ENCODE measurements at places on chromosomes 11 and 22.

- no peak for DNase-seq
These were observed 3.1 kb upstream of the EXPH5 start for GRCh38 chr11:108596701-108597100.

- peak; percentile 23 for DNase-seq
These were observed 116.4 kb downstream of the TYR start for GRCh38 chr11:89293965-89294679.

DNA sequence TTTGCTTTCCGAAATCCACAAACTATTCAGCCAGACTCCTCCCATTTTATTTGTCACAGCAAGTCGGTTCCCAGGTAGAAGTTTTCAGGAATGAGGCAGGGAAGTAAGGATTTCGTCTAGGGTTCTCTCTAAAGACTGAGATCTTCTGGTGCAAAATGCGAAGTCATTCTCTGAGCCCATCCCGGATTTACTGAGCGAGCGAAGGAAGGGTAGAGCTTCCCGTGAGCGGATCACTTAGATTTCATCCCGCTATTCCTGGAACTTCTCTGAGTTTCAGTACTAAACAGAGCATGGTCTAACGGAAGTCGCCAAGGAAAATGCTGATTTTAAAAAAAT lies 3.1 kb upstream of the CALCA start:
- DNase-seq = no peak

DNA sequence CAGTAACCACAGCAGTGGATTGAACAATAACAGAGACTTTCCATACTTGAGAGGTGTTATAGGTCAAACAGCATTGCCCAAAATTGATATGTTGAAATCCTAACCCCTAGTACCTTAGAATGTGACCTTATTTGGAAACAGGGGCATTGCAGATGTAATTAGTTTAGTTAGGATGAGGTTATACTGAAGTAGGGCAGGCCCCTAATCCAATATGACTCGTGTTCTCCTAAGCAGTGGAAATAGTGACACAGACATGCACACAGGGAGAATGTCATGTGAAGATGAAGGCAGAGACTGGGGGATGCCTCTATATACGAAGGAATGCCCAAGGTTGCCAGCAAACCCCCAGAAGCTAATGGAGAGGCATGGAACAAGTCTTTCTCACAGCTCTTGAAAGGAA lies 270.5 kb downstream of the TENM4 start:
- no peak for DNase-seq

DNA sequence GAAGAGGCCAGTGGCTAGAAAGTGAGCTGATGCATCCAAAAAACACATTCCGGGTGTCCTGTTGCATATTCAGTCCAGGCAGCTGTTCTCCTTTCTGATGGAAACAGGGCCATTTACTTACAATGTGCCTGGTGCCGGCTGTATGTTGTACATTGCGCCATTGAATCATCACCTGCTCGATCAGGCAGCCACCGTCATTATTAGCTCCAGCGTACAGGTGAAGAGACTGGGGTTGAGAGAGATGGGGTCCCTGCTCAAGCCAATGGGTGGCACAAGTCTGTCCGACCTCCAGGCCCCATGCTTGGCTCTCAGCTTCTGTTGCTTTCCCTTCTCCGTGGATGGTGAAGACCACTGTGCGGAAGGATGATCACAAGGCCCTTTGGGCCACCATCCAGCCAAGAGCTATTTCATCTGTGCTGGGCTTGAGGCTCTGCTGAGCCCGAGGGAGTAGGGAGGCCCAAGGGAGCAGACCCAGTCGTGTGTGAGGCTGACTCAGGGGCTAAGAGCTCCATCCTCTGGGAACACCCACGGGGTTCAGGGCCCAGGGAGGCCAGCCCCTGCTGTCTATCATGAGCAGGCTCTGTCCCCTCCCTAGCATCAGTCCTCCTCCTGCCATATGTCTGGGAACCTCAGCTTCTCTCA lies 20.7 kb upstream of the EMID1 start:
- no peak for DNase-seq

DNA sequence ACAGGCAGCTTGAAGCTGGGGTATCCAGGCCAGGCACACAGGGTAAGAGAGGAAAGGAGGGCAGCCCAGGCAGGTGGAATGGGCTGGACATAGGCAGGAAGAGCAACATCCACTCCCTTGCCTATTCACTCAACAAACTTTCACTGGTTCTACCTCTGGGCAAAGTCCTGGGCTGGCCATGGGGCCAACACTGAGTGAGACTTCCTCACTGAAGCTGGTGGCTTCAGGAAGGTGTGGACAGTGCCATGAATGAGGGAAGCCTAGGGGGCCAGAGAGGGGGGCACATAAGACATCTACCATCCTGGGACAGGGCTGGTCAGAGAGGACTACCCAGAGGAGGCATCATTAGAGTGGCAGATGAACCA lies 44.9 kb upstream of the TCF20 start:
- no peak for DNase-seq

DNA sequence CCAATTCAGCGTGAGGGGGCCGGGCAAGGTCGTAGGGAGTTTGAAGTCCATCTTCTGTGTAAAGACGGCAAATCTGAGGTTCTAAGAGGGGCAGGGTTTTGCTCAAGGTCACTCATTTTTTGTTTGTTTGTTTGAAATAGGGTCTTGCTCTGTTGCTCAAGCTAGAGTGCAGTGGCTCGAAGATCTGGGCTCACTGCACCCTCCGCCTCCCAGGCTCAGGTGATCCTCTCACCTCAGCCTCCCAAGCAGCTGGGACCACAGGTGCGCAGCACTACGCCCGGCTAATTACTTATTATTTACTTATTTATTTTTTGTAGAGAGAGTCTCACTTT lies 355 bp upstream of the AP1B1 start:
- no peak for DNase-seq

Data from glutamatergic neuron (in vitro differentiated cells).